ENCODE measurements at places on chromosomes 6 and 20.

DNA sequence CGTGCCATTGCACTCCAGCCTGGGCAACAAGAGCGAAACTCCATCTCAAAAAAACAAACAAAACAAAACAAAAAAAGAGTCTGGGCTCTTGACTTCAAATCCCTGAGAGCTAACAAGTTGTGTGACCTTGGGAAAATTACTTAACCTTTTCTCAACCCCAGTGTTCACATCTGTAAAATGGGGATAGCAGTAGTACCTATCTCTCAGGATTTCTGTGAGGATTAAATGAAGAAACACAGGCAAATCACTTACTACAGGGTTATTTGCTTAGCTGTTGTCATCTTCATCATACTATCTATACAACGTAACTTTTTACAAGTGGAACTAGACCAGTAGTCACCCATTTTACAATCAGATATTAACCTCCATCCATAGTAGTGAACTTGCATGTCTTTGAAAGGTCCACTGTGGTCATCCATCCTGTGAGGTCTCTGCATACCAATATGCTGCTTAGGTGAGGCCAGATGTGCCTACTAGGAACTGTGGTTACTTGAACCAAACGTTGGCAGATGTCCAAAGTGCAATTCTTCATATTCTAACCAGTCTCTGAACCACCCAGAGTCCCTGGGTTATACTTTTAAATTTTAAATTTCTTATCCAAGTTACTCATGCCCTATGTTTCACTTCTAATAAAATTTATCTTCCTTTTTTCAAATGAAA, 128.9 kb upstream of the BEND3 start:
- DNase-seq: no peak

DNA sequence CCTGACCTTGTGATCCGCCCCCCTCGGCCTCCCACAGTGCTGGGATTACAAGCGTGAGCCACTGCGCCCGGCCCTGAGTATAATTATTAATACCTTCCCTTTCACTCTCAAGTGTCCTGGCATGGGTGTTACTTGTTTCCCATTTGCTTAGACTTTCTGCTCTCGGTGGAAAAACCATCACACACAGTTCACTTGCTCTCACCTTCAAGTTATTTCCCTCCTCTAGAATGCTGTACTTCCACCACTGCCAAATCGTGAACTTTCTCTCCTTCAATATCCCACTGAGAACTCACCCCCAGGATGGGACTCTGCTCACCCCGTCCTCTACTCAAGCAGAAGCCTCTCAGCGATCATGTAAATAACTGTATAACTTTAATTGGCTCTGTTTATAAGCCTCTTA, 4.6 kb upstream of the HIVEP1 start:
- DNase-seq: no peak

DNA sequence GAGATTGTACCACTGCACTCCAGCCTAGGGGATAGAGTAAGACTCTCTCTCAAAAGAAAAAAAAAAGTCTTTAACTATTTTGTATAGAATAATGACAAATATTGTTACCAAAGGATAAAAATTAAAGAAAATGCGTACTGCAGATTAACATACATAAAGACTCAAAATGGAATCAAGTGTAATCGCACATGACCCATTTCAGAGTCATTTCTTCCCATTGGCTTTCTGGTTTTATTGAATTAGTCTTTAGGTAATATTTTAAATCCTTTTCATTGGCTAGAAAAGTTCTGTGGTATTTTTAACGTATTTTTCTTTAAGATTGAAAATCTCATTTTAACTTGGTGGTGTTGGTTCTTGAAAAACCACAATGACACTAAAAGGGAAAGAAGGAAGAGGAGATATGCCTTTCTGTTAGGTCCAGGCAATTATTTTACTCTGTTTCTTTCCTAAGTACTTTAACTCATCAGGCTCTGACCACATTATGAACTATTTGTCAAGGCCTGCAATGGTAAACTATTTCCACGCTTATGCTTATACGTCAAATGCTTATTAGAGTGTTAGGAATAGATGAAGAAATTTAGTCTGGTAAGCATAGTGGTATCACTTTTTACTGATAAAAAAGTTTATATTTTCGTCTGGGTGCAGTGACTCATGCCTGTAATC, 52.3 kb downstream of the PLEKHG1 start:
- no peak for DNase-seq

DNA sequence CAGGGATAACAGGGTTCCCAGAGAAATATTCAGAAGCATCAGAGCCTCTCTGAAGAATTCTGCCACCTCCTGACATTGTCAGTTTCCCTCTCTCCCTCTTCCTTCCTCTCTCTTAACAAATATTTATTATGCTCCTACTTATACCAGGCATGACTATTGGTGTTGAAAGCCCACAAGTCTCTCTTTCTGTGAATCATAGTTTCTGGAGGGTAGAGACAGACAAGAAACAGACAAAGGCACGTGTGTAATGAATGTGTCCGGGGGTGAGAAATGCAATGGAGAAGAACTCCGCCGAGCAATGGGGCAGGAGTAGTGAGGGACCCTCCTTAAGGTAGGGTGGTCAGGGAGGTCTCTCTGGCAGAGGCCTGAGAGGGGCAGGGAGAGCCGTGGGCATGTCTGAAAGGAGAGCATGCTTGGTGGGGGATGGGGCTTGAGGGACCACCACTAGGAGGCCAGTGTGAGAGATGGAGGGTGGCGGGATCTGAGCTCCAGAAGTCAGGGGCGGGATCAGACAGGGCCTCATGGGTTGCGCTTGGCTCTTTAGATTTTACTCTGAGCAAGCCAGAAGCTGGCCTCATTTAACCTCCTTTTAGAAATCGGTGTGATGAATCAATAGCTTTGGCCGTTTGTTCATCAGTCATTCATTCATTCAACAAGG, 57.3 kb downstream of the EYA2 start:
- DNase-seq: no peak

GRCh38 chr20:20677186-20677585, 35.3 kb downstream of the RALGAPA2 start:
- no peak for DNase-seq

- DNase-seq: no peak
These were observed 260.1 kb upstream of the SGK1 start for GRCh38 chr6:134577998-134578397.
